ENCODE measurements at places on chromosomes 12 and 14. TPM values are rescaled to one million over a fixed set of nuclear protein-coding genes. Genes with fewer than 3 reads are reported as not detected.

PTMS gene
- total RNA-seq: 868 TPM

ADGRD1 gene
- 0.68 TPM for total RNA-seq

MSRB3 gene
- 20.6 TPM for total RNA-seq

IRF9 gene
- 16.1 TPM for total RNA-seq
